ENCODE measurements at places on chromosomes 3 and 15. TPM values are rescaled to one million over a fixed set of nuclear protein-coding genes. Genes with fewer than 3 reads are reported as not detected.
A peak's percentile ranks its signal among the peaks of the same experiment; 100 is the strongest.

NOX5 gene
- total RNA-seq = not detected

DNA sequence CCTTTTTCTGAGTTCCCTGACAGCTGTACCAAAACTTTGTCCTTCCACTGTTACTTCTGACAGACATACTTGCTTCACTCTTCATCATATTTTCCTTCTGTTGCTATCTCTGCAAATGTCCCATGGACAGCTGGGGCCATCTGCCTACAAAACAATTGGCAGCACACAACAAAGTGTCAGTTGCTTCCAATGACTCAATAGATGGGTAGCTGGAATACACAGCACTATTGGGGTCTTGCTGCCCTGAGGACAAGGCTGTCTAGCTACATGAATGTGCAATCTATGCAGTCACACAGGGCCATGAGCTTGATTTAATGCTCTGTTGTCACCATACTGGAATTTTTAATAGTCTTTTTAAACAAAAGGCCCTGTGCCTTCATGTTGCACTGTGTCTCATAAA lies 192.8 kb downstream of the DTWD1 start:
- no peaks in the 10 kb centered on the region for H3K4me1 ChIP-seq
- no peak overlapping the region for H3K4me3 ChIP-seq
- no peaks in the 10 kb centered on the region for H3K36me3 ChIP-seq

MUC20 gene
- not detected for total RNA-seq

GRCh38 chr3:32106929-32107362 lies 526 bp downstream of the GPD1L start:
- H3K4me3 ChIP-seq = peak overlapping the region; percentile 73
- peaks cover 31% of the 10 kb centered on the region for H3K27me3 ChIP-seq
- peak; percentile 24 for DNase-seq
- H3K36me3 ChIP-seq = no peaks in the 10 kb centered on the region
